ENCODE measurements at places on chromosomes 3 and 15.

DNA sequence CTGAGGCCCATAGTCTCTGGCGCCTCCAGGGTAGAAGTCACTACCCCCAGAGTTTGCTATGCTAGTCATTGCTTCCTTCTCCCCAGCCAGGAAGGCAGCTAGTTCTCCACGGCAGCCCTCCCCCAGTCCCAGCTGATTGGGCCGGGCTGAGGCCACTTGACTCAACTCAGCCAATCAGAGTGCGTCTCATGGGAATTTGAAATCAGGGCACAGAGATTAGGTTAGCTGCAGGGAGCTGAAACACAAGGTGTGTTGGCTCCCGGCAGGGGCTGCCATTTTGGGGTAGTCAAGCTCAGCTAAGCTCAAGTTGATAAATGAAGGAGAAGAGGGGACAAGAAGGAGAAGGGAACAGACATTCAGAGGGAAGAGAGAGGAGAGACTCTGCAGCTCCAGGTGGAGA is 32.8 kb downstream of the LINGO1 start:
- H3K36me3 ChIP-seq = no peaks in the 10 kb centered on the region
- H3K27ac ChIP-seq = no peak overlapping the region
- no peaks in the 10 kb centered on the region for H3K27me3 ChIP-seq
- peak; percentile 89 for DNase-seq
- H3K4me1 ChIP-seq = no peaks in the 10 kb centered on the region

DNA sequence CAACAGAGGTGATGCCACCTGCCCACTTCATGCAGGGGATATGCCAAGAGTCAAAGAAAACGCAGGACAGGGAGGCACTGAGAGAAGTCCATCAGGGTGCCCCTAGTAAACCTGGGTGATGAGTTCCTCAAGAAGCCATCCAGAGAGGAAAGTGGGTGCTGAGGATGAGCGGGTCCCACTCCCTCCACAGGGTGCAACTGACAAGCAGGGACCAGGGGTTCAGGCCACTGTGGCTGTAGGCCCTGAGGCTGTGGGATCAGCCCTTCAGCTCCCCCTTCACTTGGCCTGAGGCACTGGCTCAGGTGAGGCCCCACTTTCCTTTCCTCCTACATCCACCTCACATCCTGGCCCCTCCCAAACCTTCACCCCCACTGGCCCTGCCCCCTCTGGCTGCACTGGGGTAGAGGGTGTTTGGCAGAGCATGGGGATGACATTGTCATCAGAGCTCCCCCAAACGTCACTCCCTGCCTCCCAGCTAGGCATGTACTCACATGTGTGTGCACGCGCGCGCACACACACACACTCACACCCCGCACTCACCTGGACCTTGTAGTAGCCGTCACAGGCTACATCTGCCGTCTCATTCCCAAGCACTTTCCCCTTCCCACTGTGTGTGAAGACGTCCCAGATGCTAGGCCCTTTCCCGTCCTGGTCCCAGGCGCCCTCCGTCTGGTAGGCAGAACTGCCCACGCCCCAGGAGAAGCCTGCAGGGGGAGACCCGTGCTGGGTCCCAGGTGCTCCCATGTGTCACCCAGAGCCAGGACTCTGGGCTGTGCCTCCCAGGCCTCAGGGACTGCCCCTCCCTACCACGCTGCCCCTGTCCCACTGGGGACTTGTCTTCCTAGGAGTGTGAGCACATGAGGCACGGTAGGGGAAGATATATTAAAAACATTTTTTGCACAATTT is 1.4 kb downstream of the LCTL start:
- no peak overlapping the region for H3K27ac ChIP-seq
- no peak for DNase-seq
- peaks cover 3% of the 10 kb centered on the region for H3K4me1 ChIP-seq
- H3K27me3 ChIP-seq = no peaks in the 10 kb centered on the region
- H3K4me3 ChIP-seq = no peak overlapping the region

GRCh38 chr3:52028572-52028971 is 27.8 kb downstream of the DUSP7 start:
- no peak overlapping the region for H3K4me3 ChIP-seq
- H3K4me1 ChIP-seq = no peaks in the 10 kb centered on the region
- no peaks in the 10 kb centered on the region for H3K27me3 ChIP-seq
- no peak overlapping the region for H3K27ac ChIP-seq
- no peak for DNase-seq

DNA sequence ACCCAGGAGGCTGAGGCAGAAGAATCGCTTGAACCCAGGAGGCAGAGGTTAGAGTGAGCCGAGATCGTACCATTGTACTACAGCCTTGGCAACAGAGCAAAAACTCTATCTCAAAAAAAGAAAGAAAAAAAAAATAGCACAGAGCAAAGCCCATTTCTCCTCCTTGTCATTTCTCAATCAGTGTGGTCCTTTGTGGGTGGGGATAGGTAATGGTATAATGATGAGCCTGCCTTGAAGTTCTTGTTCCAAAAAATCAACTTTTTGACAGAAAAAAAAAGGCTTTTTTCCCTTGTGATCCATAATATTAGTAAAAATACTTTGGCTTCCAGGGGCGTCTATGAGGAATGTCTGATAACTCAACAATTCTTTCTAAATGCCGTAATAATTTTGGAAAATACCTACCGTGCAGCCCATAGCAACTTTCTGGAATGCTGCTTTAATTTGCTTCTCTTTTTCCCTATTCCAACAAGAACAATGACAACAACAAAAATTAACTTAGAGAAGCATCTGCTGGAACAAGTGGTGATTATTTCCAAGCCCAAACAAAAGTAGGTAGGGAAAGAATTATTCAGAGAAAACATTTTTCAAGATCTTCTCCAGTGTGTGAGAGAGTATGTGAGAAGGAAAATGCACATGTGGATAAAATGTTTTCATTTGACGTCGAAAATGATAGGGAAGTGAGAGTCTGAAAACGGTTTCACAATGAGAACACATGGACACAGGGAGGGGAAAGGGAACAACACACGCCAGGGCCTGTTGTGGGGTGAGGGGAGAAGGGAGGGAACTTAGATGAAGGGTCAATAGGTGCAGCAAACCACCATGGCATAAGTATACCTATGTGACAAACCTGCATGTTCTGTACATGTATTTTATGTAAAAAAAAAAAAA is 337.8 kb downstream of the RBMS3 start:
- no peaks in the 10 kb centered on the region for H3K27me3 ChIP-seq
- no peaks in the 10 kb centered on the region for H3K4me1 ChIP-seq
- no peaks in the 10 kb centered on the region for H3K36me3 ChIP-seq
- no peak for DNase-seq
- peak overlapping the region; percentile 52 for H3K27ac ChIP-seq

DNA sequence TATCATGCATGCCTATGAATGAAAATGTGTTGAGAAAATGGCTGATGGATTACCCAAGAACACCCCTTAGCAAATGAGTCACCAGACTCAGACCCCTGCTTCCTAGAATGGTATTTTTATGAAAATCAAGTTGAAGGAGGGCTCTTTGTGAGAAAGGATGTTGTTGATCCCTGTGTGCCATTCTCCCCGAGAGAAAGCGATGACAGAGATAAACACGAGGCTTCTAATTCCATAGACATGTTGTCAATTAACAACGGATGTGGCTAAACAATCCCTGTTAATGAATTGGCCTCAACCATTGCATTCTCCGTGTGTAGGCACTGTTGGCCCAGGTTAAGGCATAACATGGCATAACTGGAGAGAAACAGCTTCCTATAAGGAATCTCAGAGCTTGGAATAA is 5.8 kb upstream of the OXTR start:
- no peak overlapping the region for H3K4me3 ChIP-seq
- H3K36me3 ChIP-seq = no peaks in the 10 kb centered on the region
- no peaks in the 10 kb centered on the region for H3K27me3 ChIP-seq
- no peak overlapping the region for H3K27ac ChIP-seq
- H3K4me1 ChIP-seq = peaks cover 8% of the 10 kb centered on the region
- DNase-seq = peak; percentile 24

DNA sequence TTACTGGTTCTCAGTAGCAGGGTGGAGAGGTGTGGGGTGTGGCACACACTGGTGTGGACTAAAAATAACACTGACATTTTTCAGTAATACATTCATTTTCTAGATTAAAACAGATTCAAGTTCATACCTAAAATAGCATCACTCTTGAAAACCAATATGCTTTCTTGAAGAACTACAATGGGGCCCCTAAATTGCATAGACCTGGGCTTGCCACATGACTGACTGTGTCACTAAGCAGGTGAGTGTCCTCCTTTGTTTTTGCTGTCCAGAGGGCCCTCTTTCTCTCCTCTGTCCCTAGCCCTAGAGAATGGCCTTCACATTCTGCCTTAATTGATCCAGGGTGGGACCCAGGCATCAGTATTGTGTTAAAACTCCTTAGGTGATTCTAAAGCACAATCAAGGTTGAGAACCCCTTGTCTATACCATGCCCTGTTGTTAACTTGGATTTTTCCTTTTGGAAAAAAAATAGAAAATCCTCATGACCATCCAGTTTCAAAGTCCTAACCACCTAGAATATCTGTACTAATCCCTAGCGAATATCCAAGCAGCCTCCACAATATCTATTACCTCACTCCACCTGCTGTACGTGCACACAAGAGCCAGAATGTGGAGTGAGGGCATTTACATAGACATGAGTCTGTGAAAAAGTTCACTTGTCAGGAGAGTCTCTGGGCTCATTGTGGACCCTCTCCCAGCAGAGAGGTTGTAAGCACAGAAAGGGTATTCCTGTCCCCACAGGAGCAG is 18.7 kb upstream of the TMEM41A start:
- no peak for DNase-seq
- H3K4me1 ChIP-seq = no peaks in the 10 kb centered on the region
- H3K4me3 ChIP-seq = no peak overlapping the region
- no peak overlapping the region for H3K27ac ChIP-seq

DNA sequence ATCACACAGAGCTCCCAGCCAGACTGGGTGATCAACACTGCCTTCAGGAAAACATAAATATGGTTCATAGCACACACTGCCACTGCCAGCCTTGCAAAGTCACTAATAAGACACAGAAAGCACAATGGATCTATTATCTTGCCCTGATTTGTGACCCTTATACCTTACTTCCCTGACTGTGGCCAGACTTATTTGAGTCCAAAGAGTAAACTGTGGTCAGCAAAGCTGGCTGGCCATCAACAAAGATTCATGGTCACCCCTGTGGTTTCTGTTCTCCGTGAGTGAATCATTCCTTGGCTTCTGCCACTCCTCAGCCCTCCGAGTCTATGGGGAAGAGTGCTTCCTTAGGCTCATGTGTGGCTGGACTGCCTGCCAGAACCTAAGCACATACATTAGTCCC is 437.7 kb downstream of the RAP2B start:
- no peak for DNase-seq
- H3K36me3 ChIP-seq = no peaks in the 10 kb centered on the region
- no peaks in the 10 kb centered on the region for H3K27me3 ChIP-seq
- no peak overlapping the region for H3K27ac ChIP-seq
- no peak overlapping the region for H3K4me3 ChIP-seq
- H3K4me1 ChIP-seq = no peaks in the 10 kb centered on the region

DNA sequence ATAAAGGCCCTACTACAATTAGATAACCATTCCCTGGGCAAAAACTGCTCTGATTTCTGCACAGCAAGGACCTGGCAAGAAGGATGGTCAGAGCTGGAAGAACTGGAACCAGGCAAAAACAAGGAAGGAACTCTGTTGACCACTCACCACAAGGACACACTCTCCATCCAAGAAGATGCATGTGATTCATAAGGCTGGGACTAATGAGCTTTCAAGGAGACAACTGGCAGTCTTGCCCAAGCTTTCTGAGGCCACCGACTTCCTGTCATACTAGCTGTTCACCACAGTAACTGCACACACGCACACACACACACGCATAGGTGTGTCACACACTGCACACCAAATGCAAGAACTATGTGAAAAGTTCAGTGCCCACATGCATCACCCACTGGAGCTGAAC is 256.6 kb downstream of the OCA2 start:
- no peaks in the 10 kb centered on the region for H3K27me3 ChIP-seq
- no peak overlapping the region for H3K4me3 ChIP-seq
- DNase-seq = no peak
- H3K27ac ChIP-seq = no peak overlapping the region
- H3K36me3 ChIP-seq = no peaks in the 10 kb centered on the region
- no peaks in the 10 kb centered on the region for H3K4me1 ChIP-seq
